ENCODE measurements at places on chromosomes 7 and 10. TPM values are rescaled to one million over a fixed set of nuclear protein-coding genes. Genes with fewer than 3 reads are reported as not detected.

UFSP1 gene
- 9.9 TPM for total RNA-seq

SORBS1 gene
- total RNA-seq, result 0.75 TPM

FAM241B gene
- 0.87 TPM for total RNA-seq

WDR91 gene
- total RNA-seq, result 6.9 TPM

PRSS1 gene
- not detected for total RNA-seq

ETV1 gene
- total RNA-seq, result 17.2 TPM

LIPJ gene
- total RNA-seq, result not detected

LEP gene
- 0.12 TPM for total RNA-seq

SPRN gene
- 0.50 TPM for total RNA-seq

SPOCK2 gene
- 0.11 TPM for total RNA-seq

PAPOLB gene
- 0.12 TPM for total RNA-seq

GUSB gene
- total RNA-seq, result 29.0 TPM

FGFR2 gene
- total RNA-seq, result 0.44 TPM

NRF1 gene
- total RNA-seq, result 12.0 TPM

FAM25C gene
- not detected for total RNA-seq

PIK3AP1 gene
- 0.12 TPM for total RNA-seq
